ENCODE measurements at places on chromosomes 11 and 22. TPM values are rescaled to one million over a fixed set of nuclear protein-coding genes. Genes with fewer than 3 reads are reported as not detected.

- H3K4me3 ChIP-seq = no peak overlapping the region
- H3K4me1 ChIP-seq = peaks cover 4% of the 10 kb centered on the region
- no peaks in the 10 kb centered on the region for H3K27me3 ChIP-seq
- H3K27ac ChIP-seq = no peak overlapping the region
- DNase-seq = no peak
Measured at GRCh38 chr11:64751136-64751535, 7.2 kb upstream of the RASGRP2 start.

- H3K27ac ChIP-seq = peak overlapping the region; percentile 93
- no peaks in the 10 kb centered on the region for H3K27me3 ChIP-seq
- H3K36me3 ChIP-seq = peaks cover 46% of the 10 kb centered on the region
Measured at GRCh38 chr11:93740730-93741093, 583 bp downstream of the TAF1D start.

DNA sequence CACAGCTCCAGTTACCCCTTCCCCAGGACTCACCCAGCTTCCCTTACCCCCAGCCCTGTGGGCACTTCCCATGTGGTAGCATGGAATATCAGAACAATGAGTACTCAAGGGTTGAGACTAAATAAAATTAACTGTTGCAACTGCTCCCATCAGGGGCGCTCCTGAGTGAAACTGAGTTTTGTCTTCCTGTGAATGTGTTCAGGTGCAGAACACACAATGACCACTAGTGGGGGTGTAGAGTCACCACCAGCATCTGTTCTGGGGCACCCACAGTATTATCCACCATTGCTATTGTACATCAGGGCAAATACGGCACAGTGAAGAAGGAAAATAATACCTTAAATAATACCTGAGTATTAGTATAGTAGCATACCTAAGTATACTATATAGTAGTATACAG lies 689.7 kb downstream of the TBC1D22A start:
- no peaks in the 10 kb centered on the region for H3K4me1 ChIP-seq
- no peak for DNase-seq
- H3K36me3 ChIP-seq = no peaks in the 10 kb centered on the region
- no peaks in the 10 kb centered on the region for H3K27me3 ChIP-seq
- H3K4me3 ChIP-seq = no peak overlapping the region

DNA sequence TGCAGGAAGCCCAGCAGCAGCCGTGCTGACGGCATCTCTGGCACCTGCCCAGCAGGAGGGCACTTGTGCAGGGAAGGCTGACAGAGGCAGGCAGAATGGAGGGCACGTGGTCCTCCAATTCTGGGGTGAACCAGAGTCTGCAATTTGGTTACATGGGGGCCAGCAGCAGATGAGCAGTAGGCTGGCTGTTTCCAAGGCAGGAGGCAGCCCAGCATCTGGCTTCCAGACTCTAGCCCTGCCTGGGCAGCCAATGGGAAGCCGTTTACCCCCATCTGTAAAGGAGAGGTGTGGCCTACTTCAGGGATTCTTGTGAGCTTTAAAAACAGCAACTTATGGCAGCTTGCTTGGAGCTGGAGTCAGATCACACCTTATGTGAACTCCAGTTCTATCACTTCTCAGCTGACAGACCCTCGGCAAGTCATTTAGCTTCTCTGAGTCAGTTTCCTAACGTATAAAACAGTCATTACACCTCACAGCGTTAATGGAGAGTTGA lies 27.9 kb upstream of the RASL10A start:
- no peaks in the 10 kb centered on the region for H3K27me3 ChIP-seq
- H3K4me1 ChIP-seq = no peaks in the 10 kb centered on the region
- DNase-seq = no peak
- no peak overlapping the region for H3K4me3 ChIP-seq

DNA sequence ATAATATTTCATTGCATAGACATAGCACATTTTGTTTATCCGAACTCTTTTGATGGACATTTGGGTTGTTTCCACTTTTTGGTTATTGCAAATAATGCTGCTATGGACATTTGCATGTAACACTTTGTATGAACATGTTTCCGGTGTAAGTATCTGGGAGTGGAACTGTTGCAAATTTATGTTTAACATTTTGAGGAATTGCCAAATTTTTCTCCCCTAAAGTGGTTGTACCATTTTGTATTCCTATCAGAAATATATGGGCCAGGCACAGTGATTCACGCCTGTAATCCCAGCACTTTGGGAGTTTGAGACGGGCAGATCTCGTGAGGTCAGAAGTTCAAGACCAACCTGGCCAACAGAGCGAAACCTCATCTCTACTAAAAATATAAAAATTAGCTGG lies 16.0 kb downstream of the QSER1 start:
- H3K4me1 ChIP-seq = no peaks in the 10 kb centered on the region
- H3K27me3 ChIP-seq = no peaks in the 10 kb centered on the region
- no peak for DNase-seq
- no peak overlapping the region for H3K27ac ChIP-seq
- H3K4me3 ChIP-seq = no peak overlapping the region

GRCh38 chr11:9884601-9885000 lies 220.7 kb downstream of the SWAP70 start:
- H3K36me3 ChIP-seq = no peaks in the 10 kb centered on the region
- H3K4me3 ChIP-seq = no peak overlapping the region
- DNase-seq = no peak
- H3K4me1 ChIP-seq = no peaks in the 10 kb centered on the region

DNA sequence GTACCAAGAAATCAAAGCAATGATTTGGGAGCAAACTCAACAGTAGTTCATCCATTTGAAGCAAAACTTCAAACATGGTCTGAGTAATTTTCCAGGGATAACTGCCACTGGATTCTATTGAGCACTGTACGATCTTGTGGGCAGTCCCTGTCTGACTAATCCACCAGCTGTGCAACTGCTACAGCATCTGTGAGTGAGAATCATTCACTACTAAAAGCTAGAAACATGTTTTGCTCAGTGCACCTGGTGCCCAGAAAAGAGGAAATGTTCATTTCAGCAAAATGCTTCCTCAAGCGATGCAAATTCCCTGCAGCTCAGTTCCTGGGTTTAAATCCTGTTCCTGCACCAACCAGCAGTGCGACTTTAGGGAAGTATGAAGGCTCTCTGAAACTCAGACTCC lies 1077.9 kb downstream of the DLG2 start:
- H3K4me1 ChIP-seq = no peaks in the 10 kb centered on the region
- H3K4me3 ChIP-seq = no peak overlapping the region
- no peak overlapping the region for H3K27ac ChIP-seq
- H3K27me3 ChIP-seq = no peaks in the 10 kb centered on the region

DNA sequence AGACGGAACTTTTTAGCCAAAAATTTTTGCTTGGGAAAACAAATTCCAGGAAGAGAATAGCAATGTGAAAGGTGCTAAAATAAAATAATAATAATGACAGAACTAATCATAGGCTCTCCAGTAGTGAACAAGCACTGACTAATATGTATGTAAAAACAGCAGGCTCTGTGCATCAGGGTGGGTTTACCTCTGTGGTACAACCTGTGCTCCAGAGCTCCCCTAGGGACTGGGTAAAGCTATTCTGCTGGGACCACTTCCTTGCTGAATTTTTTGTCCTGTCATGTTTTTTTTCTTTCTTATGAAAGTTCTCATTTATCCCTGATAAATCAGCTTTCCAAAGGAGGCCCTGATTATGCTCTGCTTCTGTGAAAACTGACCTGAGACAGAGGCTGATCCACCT lies 18.8 kb downstream of the LUZP2 start:
- no peak overlapping the region for H3K4me3 ChIP-seq
- H3K4me1 ChIP-seq = no peaks in the 10 kb centered on the region
- DNase-seq = no peak
- no peaks in the 10 kb centered on the region for H3K27me3 ChIP-seq

GRCh38 chr11:77519847-77520246 lies 46.0 kb upstream of the PAK1 start:
- DNase-seq = no peak
- H3K4me1 ChIP-seq = no peaks in the 10 kb centered on the region
- no peak overlapping the region for H3K27ac ChIP-seq
- no peaks in the 10 kb centered on the region for H3K36me3 ChIP-seq

DNA sequence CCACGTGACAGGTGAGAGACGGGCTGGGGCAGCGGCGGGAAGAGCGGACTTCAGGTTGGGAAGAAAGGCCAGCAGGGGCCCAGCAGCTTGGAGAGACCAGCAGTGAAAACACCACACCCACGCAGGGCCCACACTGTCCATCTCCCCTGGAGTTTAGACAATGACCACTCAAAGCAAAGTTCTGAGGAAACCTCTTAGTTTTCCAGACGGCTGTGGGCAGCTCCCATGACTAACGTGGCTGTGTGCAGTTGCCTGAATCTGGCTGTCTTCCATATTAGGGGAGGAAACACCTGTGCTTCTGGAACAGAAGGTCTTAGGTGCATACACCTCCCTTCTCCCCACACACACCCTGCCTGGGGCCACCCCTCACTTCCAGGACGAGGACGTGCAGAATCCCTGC lies 70.6 kb upstream of the TTLL12 start:
- DNase-seq = no peak
- no peaks in the 10 kb centered on the region for H3K27me3 ChIP-seq
- peaks cover 5% of the 10 kb centered on the region for H3K4me1 ChIP-seq
- no peaks in the 10 kb centered on the region for H3K36me3 ChIP-seq
- no peak overlapping the region for H3K4me3 ChIP-seq

DNA sequence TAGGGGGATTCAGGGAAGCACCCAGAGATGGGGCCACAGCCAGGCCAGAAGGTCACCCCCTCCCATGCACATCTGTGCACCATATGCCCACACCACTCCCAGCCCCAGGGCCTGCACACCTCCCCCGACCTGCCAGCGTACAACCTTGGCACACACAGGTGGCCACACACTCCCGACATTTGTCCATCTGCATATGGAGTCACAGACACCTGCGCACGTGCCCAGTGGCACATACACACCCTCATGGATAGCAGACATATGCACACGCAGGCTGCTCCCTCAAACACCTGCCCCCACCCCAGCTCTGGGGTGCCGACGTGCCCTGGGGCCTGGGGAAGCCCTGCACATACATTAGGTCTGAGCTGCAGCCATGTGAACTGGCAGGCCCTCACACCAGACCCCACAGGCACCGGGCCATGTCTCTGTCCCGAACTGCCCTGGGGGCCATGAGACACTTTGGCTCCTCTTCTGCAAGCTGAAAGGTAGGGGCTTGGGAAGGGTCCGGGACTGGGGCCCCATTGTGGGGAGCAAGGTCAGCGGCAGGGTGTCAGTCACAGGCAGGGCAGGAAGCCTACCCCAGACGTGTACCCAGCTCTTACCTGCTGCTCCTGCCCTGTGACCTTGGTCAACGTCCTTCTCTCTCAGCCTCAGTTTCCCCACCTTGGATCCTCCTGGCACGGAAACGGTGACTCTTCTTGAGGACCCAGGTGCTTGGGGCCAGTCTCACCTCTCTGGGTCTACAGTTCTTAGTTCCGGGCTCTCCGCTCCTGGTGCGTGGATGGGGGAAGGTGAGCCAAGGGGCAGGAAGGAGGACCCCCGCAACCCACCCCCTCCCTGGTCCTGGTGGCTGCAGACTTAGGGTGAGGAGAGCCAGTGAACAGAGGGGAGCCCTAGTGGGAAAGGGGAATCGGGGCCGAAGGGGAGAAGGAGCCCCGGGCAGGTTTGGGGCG lies 579 bp upstream of the CABP7 start:
- H3K4me3 ChIP-seq = no peak overlapping the region
- H3K27ac ChIP-seq = no peak overlapping the region
- peaks cover 9% of the 10 kb centered on the region for H3K4me1 ChIP-seq

Gene SEPTIN5
- 14.6 TPM for total RNA-seq

Gene RAB39A
- 5.6 TPM for total RNA-seq

Gene SEC14L6
- total RNA-seq = 4.0 TPM

Gene CHKB
- 75.9 TPM for total RNA-seq

All from left lung (tissue), 14 donors.